H7 (cell line): ENCODE measurements at places on chromosomes 6 and 20. TPM values are rescaled to one million over a fixed set of nuclear protein-coding genes. Genes with fewer than 3 reads are reported as not detected.

The ITCH gene
- total RNA-seq: 27.5 and 43.5 TPM in 2 replicates

The ABHD16B gene
- total RNA-seq: not detected in 2 replicates

GRCh38 chr6:109095835-109096084 is 453 bp downstream of the CEP57L1 start:
- no peak for DNase-seq

- DNase-seq: no peak
Observed at GRCh38 chr6:14200047-14200446, 82.5 kb downstream of the CD83 start.

- no peak for DNase-seq
Observed at GRCh38 chr6:159151266-159151855, 17.8 kb upstream of the FNDC1 start.

DNA sequence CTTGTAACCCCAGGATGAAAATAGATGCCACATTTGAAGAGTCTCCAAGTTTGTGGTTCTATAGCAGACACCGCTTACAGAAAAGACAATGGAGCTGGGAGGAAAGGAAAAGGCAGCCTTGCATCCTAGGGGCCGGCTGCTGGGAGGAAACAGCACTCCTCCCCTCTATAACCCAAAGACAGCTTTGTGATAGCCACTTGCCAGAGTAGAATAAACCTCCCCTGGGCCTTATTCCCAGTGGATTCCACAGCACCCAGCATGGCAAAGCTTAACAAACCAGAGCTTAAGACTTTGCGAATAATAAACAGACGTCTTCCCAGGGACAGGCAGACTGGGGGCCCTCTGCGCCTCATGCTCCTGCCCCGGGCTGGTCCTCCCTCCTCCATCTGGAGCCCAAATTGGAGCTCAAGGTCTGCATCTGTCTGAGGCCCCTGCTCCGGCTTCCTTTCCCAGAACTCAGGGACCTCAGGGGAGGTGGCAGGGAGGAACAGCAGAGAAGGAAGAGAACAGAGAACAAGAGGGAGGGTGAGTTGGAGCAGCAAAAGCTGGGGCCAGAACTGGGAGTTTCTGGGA is 8.8 kb upstream of the TAF8 start:
- DNase-seq: no peak

DNA sequence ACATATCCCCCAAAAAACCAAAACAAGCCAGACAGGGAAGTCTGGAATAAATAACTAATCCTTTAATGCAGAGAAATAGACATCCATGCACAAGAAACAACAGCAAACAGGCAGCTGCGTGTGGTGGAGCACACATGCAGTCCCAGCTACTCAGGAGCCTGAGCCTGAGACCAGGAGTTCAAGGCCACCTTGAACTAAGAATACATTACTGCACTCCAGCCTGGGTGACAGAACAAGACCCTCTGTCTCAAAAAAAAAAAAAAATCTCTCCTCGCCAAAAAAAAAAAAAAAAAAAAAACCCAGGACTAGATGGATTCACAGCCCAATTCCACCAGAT is 48.2 kb upstream of the SRSF6 start:
- no peak for DNase-seq

DNA sequence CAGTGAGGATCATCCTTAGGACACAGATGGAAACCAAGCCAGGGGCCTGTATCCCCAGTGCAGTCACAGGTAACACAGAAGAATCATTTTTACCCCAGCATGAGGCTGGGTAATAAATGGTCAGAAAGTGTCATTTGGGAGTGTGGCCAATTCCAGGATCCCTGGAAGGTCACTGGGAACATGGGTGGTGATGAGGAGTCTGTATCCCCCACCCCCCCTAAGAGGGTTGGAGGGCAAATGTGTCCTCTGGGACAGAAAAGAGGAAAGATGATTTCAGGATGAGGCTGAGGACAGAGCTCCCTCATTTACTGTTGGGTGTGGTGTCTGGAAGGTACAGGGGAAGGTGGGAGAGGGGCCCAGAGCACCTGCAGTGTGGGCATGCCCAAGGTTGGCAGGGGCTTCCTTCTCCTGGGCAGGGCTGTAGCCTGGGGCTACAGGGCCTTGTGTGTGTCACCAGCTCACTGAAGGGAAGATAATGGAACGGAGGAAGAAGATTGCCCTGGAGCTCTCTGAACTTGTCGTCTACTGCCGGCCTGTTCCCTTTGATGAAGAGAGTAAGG is 34.5 kb downstream of the PLCG1 start:
- DNase-seq: peak; percentile 16

DNA sequence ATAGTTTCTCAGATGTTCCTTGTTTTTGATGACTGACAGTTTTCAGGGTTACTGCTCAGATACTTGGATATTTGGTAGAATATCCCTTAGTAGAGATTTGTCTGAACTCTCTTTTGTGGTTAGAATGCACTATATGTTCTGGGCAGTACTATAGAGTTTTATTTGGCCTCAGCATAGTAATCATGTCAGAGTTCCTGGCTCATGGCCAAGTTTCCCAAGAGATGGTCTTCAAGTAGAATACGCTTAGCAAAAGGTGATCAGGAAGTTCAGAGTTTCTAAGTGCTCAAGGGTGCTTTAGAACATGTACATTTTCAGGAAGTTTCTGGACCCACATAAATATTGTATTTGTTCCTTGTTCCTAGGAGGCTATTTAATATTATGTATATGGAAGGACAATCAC is 1209.7 kb upstream of the GJE1 start:
- DNase-seq: no peak

- DNase-seq: peak; percentile 25
Observed at GRCh38 chr6:71533939-71534379, 245.3 kb downstream of the OGFRL1 start.

DNA sequence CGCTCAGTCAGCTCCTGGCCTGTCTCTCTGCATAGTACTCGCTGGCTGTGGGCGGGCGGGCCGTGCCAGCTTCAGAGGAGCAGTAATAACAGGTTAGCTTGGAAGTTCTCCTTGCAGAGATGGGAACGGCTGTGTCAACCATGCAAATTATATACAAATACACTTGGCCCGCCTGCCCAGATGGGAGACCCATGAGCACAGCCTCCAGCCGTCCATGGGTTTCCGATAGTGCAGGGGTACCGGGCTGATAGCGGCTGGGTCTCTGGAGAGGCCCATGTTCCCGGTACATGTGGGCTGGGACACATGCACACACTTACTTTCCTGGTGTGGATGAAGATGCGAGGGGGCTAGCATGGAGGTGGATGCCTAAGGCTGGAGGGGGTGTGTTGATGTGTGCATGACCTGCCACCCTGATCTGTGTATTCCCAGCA is 12.8 kb upstream of the ZNF831 start:
- DNase-seq: no peak

DNA sequence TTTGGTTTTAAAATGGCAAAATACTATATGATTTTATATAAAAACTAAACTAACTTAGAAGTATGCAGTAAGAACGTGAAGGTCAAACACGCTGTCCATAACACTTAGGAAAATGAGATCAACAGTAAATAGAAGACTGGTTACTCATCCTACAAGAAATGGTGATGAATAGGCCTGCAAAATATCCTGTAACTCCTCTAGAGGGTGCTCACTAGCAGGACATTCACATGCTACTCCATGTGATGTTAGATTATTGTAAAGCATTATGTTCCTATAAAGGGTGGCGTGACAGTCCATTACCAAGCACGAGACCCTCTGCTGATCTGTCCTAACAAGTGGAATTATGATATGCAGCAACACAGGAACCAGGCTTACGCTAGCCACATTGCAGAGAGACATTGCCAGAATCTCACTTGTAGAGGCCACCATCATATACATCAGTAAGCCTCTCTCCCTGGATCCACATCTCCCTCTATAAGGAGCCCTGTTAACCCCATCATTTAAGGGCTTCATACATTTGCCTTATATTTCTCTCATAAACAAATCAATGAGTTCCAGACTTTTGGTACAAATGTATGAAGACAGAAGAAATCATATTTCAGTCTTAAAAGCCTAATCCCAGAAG is 18.0 kb upstream of the DEFB129 start:
- DNase-seq: peak; percentile 32
